ENCODE measurements at places on chromosomes 11 and 22. TPM values are rescaled to one million over a fixed set of nuclear protein-coding genes. Genes with fewer than 3 reads are reported as not detected.

GP1BB gene
- total RNA-seq = 23.5 TPM

C11orf52 gene
- not detected for total RNA-seq

GSTT2B gene
- 1.9 TPM for total RNA-seq

LDHAL6A gene
- total RNA-seq = 0.94 TPM

UCP3 gene
- total RNA-seq = 6.3 TPM

POLD3 gene
- 27.9 TPM for total RNA-seq
